ENCODE measurements at places on chromosomes 3 and 15.

- DNase-seq: no peak
These were observed 45.1 kb downstream of the CMTM7 start for GRCh38 chr3:32436816-32437189.

- no peak for DNase-seq
These were observed 560.4 kb upstream of the DPPA4 start for GRCh38 chr3:109897734-109898133.

- DNase-seq: no peak
These were observed 24.7 kb downstream of the ARHGAP31 start for GRCh38 chr3:119318876-119319275.

DNA sequence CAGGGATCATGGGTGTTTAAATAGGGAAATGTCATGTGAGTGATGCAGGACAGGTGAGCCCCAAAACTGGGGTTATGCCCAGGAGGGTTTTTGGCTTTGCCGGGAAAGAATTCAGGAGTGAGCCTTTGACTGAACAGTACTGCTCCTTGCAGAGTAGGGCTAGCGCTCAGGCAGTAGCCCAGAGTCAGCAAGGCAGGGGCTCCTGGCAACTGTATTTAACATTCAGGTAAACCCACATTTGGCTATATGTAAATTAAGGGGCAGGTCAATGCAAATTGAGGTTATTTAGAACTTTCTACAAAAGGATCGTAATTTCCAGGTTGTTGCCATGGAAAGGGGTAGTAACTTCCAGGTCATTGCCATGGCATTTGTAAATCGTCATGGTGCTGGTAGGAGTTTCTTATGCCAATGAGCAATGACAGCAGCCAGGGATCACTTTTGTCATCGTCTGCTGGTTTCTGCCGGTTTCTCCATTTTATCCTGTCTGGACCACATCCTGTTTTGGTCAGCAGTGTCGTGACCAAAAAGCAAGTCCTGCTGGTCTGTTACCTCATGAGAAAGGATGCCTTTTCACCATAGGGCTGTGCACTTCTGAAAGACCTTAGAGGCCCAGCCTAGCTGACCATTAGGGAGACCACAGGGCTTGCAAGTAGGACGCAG lies 24.3 kb downstream of the MTHFS start:
- no peak for DNase-seq

DNA sequence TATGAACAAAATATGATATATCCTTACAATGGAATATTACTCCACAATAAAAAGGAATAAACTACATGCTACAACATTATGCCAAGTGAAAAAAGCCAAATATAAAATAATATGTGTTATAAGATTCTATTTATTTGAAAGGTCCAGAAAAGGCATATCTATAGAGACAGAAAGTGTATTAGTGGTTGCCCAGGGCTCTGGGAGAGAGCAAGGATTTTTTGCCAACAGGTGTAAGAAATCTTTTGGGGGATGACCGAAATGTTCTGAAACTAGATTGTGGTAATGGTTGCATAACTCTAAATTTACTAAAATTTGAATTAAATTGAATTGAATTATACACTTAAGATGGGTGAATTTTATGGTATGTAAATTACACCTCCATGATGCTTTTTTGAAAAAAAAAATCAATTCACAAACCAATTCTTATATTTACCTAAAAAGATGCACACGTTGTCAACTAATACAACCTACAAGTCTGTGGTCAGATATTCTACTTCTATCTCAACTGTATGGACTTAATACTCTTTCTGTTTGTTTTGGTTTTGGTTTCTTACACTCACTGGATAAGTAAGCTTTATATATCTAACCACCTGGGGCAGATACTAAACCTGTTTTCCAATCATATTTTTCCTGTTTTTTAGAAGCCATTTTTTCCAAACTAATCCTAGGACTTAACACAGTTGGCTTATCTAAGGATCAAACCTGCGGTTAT lies 75.8 kb downstream of the FBN1 start:
- no peak for DNase-seq

DNA sequence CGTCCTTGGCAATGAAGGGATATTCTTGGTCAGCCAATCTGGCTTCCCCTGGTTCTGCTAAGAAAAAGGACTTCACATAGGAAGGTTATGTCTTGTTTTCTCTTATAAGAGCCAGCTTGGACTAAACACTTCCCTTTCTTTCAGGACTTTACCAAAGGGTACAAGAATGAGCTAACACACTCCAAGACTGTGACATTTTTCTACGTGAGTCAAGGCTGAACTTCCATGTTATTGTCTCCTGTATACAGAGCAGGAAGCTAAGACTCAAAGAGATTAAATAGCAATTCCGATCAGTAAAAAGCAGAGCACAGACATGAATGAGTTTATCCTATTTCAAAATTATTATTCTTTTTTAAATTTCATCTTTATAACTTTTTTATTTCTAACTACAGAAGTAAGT lies 63.3 kb upstream of the STT3B start:
- DNase-seq: no peak

GRCh38 chr3:128089135-128089534 lies 34.5 kb downstream of the RUVBL1 start:
- DNase-seq: no peak

- DNase-seq: no peak
These were observed 40.7 kb downstream of the RFT1 start for GRCh38 chr3:53089511-53089910.

DNA sequence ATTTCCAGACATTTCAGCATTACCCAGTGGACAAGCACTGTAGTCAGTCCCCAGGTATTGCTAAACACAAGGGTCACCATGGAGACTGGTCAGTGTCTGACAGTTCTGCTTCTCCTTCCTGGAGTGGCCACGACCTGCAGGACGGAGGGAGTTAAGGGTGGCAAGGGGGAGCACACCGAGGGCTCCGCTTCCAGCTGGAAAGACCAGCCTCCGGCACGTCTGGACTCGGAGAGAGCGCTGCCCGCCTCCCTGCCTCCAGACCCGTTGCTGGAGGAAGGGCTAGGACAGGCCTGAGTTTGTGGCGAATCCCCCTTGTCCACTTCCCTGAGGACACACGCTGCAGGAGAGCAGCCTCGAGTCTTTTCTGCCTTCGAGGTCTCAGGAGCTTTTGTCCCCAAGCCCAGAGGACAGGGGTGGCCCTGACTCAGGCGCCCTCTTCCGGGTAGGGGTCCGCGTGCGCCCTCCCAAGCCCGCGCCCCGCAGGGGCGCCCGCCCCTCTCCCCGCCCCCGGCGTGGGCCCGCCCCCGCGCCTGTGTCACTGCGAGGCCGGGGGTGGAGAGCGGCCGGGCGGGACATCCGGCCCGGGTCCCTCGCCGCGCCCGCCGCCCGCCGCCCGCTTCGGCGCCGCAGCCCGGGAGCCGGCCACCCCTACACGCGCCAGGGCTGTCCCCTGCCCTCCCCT lies at the start of gene CHST14:
Gene CHST14 (plus strand): TSS at position 562 of the 682 bp plus-strand sequence. CDS start 230 bp downstream, outside the sequence.
- no peak for DNase-seq

- no peak for DNase-seq
These were observed 27.3 kb downstream of the CYP11A1 start for GRCh38 chr15:74340150-74340549.

DNA sequence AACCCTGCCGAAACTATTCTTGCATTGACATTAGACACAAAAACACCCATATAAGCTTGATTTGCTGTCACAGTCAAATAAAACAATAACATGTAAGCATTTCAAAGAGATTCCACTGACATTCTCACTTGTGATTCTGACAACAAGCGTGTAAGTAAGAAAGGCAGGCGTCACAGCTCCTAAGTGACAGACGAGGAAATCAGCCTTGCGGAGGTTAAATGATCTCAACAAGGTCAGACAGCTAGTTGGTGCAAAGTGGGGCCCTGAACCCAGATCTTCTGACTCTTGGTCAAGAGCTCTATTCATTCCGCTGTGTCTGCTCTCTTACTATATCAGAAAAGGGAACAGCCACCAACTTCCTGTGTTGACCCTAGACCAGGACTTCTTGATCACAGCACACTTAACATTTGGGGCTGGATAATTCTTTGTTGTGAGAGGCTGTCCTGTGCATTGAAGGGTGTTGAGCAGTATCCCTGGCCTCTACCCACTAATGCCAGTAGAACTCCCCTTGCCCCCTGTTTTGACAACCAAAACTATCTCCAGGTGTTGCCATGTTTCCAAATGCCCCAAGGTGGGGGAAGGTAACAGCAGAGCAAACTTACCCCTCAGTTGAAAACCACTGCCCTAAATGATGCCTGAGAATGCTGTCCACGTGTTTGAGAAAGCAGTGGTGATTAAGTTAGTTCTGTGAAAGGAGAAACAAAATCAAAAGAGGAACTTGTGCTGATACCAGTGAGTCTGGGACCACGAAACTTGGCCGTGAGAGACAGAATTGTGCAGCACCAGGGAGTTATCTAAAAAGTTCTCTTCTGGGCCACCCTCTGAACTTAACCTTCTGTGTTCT lies 86.1 kb downstream of the LIPC start:
- no peak for DNase-seq

GRCh38 chr15:75891895-75892294 lies 11.8 kb upstream of the FBXO22 start:
- no peak for DNase-seq

DNA sequence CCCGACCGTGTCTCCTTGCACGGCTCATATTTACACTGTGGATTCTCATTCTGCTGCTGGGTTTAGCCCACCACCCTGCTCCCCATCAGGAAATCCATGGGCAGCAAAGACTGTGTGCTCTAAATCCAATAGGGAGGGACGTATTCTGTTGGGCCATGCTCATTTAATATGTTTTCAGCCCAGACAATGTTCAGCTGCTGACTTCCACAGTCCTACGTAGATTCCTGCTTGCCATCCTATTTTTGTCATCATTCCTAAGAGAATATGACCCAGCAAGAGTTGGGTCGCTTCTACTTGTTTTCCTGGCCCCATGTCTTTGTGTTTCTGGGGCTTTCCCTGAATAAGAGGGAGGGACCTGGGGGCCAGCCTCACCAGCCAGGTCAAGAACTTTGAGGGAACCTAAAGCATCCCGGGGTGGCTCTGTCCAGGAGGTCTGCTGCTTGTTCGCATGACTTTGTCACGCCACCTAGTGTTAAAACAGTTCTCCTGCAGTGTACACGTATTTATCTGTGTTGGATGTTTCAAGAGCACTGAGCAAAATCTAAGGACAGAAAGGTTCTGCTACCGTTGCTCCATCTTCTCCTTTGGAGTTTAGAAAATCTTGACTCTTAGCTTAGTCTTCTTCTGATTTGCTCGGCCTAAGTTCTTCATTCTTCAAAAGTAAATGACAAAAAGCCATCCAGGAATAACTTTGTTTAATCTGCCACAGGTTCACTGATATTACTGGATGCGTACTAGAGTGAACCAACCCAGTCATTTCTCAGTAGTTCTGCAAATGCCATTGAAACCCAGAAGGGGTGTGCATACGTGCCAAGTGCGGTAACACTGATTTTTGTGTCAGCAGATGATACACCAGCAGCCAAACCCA lies 79.8 kb upstream of the NR2E3 start:
- DNase-seq: peak; percentile 52

GRCh38 chr3:170778240-170779217 lies 91.5 kb downstream of the RPL22L1 start:
- no peak for DNase-seq

- no peak for DNase-seq
These were observed 5.1 kb downstream of the ONECUT1 start for GRCh38 chr15:52784799-52785671.

DNA sequence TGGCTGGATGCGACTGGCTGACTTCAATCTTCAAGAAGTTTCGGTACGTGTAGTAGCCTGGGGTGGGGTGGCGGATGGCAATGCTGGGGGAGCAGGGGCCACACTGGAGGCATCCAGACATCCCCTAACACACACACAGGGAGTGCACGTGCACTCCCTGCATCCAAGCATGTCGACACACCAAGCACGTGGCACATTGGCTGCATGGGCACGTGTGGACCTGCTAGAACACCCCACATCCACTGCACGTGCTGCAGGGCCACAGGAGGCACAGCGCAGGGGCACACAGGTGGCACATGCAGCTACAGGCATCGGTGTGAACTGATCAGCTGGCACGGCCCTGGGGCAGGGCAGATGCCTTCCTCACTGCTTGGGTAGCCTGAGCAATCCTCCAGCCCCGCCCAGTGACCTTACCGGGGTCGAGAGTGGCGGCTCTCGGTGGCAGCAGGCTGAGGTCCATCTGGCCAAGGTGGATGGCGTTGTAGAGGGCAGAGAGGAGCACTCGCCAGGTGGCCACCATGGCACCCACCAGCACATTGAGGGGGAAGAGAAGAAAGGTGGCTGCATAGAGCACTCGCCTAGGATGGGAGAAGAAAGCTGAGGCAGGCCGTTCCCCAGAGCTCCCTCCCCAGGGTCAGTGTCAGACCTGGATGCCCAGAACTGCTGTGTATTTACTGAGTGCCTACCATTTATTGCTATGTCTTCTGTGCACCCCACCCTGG lies 7.5 kb downstream of the ISLR start:
- DNase-seq: no peak

DNA sequence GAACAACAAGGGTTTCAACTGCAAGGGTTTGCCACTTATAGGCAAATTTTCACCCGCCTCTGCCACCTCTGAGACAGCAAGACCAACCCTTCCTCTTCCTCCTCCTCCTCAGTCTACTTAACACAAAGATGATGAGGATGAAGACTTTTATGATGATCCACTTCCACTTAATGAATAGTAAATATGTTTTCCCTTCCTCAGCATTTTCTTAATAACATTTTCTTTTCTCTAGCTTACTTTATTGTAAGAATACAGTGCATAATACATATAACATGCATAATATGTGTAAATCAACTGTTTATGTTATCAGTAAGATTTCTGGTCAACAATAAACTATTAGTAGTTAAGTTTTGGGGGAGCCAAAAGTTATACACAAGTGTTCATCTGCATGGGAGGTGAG lies 77.4 kb downstream of the KLF15 start:
- DNase-seq: no peak

- DNase-seq: no peak
These were observed 35.9 kb upstream of the SPRED1 start for GRCh38 chr15:38216763-38217162.

DNA sequence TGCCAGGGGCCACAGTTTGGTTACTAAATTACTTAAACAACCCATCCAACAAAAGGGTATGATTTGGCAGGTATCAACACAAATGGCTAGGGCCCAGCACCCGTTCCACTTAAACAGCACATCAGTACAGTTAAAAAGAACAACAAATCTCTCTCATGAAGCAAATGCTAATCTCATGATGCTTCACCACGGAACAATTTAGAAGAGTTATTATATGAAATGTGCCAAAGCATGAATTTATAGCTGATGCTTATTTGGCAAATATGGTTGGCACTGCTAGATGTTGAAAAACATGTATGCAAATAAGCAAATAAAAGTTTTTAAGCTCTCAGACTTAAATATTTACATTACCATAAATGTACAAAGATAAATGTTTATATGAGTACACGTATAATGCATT lies 2.3 kb downstream of the PEAK1 start:
- DNase-seq: peak; percentile 88

- no peak for DNase-seq
These were observed 106.6 kb upstream of the IGSF10 start for GRCh38 chr3:151567477-151567876.

- DNase-seq: no peak
These were observed 83.1 kb downstream of the SST start for GRCh38 chr3:187587076-187587475.

GRCh38 chr3:18635215-18635614 lies 210.1 kb upstream of the SATB1 start:
- DNase-seq: peak; percentile 46

GRCh38 chr3:61057464-61057863 lies 193.8 kb downstream of the FHIT start:
- no peak for DNase-seq

GRCh38 chr3:167575000-167575600 lies 78.6 kb downstream of the WDR49 start:
- DNase-seq: no peak
